ENCODE measurements at places on chromosomes 7 and 10.

DNA sequence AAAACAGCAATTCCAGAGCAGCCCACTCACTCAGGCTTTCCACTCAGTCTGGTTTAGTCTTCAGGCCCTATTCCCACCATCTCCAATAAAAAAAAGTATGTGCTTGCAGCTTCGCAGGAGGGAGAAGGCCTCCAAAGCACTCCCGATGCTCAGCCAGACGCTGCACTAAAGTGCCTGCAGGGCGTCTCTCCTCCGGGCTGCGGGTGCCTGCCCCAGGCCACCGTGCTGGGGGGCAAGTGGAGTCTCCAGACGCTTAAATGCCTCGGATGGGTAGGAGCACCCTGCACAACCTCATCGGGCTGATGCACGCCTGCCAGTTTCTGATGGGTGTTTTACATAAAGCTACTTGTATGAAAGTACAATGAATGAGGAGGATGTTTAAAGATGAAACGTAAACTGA is 31.3 kb upstream of the NCAPG2 start:
- no peak for DNase-seq

DNA sequence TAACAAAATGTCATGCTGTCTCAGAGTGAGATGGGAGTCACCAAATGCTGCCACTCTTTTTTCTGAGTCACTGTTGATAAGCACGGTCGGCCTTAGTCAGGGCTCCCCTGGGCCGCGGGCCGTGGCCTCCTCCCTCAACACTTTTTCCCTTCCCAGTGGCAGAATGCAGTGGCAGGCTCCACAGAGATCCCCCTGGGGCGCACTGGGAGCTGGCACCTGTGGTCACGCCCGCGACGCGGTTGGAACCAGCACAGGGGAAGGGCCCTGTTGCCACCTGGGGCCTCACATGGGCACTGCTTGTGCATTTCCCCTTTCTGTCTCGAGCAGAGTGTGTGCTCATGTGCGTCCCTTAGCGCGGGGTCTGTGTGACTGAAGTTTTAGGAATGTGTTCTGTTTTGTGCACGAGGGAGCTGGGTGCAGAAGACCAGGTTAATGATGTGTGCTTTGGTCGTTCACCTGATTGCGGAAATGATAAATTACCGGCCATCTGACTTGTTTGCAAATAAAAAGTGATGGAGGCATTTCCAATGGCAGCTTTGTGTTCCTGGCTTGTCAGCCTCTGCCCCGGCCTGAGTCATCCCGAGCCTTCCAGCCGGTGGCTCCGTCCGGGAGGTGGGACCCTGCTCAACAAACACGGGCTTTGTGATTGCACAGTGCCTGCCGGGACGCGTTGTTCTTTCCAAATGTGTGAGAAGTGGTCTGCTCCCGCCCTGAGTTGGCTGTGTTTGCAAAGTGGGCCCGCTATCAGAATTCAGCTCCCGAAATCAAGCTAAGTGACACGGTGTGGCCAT is 100.7 kb downstream of the NKX6-2 start:
- peak; percentile 7 for DNase-seq

- DNase-seq: peak; percentile 73
Measured at GRCh38 chr10:16966991-16967865, 150.0 kb upstream of the RSU1 start.

- DNase-seq: no peak
Measured at GRCh38 chr10:68955355-68955831, 577 bp upstream of the DDX21 start.

DNA sequence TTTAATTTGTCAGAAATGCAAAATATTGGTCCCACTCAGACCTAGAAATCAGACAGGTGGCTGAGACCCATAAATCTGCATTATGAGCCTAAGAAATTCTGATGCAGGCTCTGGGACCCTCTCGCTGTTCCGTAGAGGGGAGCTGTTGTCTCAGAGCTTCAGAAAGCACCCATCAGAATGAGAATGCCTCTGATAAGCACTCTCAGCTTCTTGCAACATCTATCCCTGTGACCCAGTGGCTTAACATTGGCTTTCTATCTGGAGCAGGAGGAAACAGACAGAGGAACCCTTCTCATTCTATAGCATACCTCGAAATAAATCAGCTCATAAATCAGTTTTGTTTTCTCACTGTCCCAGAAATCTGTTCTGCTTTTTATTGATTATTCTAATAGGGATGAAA is 184.6 kb upstream of the SP4 start:
- no peak for DNase-seq

GRCh38 chr10:24983946-24984345 is 31.5 kb upstream of the PRTFDC1 start:
- no peak for DNase-seq

- DNase-seq: no peak
Measured at GRCh38 chr7:1538544-1539180, 8.2 kb downstream of the MAFK start.

- no peak for DNase-seq
Measured at GRCh38 chr10:129467359-129468064, 471 bp downstream of the MGMT start.

- DNase-seq: no peak
Measured at GRCh38 chr7:100614308-100614861, 2.0 kb downstream of the MOSPD3 start.

- DNase-seq: no peak
Measured at GRCh38 chr10:76091926-76092325, 660.5 kb downstream of the LRMDA start.

- no peak for DNase-seq
Measured at GRCh38 chr10:92387289-92387940, 96.4 kb downstream of the MARCHF5 start.

DNA sequence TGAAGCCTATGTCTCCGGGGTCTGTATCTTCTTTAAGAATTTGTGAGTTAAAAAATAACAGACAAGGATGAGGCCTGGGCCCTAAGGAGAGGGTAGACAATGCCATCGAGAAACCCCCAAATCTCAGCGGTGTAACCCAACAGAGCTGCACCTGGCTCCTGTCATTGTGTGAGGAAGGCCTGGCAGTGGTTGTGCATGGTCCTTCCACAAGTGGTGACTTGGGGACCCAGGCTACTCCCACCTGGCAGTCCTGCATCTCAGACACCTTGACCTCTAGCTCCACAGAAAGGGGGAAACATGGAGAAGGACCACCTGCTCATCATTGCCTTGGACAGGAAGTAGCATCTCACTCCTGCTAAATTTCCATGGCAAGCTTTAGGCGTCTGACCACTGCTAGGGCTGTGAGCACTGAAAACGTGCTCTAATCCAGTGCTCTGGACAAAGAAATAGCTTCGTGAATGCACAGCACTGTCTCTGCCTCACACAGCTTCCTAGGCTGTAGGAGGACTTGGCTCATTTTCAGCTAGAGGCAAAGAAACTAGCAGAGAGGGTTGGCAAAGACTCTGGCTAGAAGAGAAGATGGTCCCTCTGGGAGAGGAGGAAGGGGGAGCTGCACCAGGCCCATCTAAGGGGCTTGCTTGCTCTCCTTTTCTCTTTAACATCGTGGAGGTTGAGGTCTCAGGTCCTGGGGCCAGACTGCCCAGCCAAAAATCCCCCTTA is 273.9 kb upstream of the ZMIZ1 start:
- no peak for DNase-seq

- DNase-seq: no peak
Measured at GRCh38 chr7:104328970-104329825, 795 bp downstream of the LHFPL3 start.

DNA sequence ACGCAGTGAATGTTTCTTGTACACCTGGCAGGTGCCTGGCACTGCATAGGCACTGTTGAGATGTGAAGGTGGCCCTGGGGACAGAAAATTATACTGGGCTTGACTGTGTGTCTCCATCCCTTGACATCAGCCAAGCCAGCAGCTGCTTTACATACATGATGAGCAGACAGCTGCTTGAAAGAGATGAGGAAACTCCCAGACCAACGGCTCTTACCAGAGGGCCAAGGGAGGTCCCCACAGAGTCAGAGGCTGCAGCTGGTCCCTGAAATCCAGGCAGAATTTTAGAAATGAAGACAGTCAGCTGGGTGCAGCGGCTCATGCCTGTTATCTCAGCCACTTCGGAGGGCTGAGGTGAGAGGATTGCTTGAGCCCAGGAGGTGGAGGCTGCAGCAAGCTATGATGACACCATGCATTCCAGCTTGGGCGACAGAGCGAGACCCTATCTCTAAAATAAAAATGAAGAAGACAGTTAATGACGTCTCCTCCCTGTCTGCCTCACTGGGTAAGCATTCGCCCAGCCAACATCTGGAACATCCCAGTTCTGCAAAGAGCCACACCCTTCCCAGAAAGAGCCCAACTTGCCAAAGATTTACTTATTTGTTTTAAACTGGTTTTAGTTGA is 17.6 kb downstream of the LIMK1 start:
- DNase-seq: peak; percentile 37

- no peak for DNase-seq
Measured at GRCh38 chr7:55409482-55410225, 44.5 kb downstream of the LANCL2 start.

All from BJ (cell line).